ENCODE measurements at places on chromosomes 6 and 20. TPM values are rescaled to one million over a fixed set of nuclear protein-coding genes. Genes with fewer than 3 reads are reported as not detected.

Gene CRIP3
- total RNA-seq: not detected

GRCh38 chr6:30156262-30156599 lies 4.8 kb downstream of the TRIM10 start:
- no peak overlapping the region for H3K27ac ChIP-seq
- no peaks in the 10 kb centered on the region for H3K4me1 ChIP-seq
- H3K36me3 ChIP-seq: no peaks in the 10 kb centered on the region
- H3K4me3 ChIP-seq: no peak overlapping the region
- peaks cover 13% of the 10 kb centered on the region for H3K27me3 ChIP-seq

Gene WFDC2
- 0.42 TPM for total RNA-seq

Gene ADGB
- not detected for total RNA-seq

Gene NOTCH4
- total RNA-seq: 22.8 TPM

Gene HUS1B
- total RNA-seq: 0.29 TPM

GRCh38 chr20:16707674-16708073 lies 22.2 kb upstream of the SNRPB2 start:
- no peaks in the 10 kb centered on the region for H3K36me3 ChIP-seq
- no peak overlapping the region for H3K27ac ChIP-seq
- no peaks in the 10 kb centered on the region for H3K4me1 ChIP-seq
- no peak overlapping the region for H3K4me3 ChIP-seq
- DNase-seq: no peak

- H3K27ac ChIP-seq: no peak overlapping the region
- no peak for DNase-seq
- H3K4me3 ChIP-seq: no peak overlapping the region
- H3K4me1 ChIP-seq: no peaks in the 10 kb centered on the region
- peaks cover 51% of the 10 kb centered on the region for H3K27me3 ChIP-seq
- H3K36me3 ChIP-seq: no peaks in the 10 kb centered on the region
These were observed 11.2 kb upstream of the SRXN1 start for GRCh38 chr20:664151-664550.

GRCh38 chr6:45630801-45631200 lies 253.1 kb upstream of the SUPT3H start:
- no peak for DNase-seq
- H3K27me3 ChIP-seq: no peaks in the 10 kb centered on the region
- no peaks in the 10 kb centered on the region for H3K36me3 ChIP-seq
- no peak overlapping the region for H3K4me3 ChIP-seq
- no peak overlapping the region for H3K27ac ChIP-seq

Gene NFATC2
- 4.9 TPM for total RNA-seq

GRCh38 chr6:52337633-52338290 lies 24.2 kb upstream of the PAQR8 start:
- no peaks in the 10 kb centered on the region for H3K27me3 ChIP-seq
- DNase-seq: no peak
- H3K27ac ChIP-seq: no peak overlapping the region
- H3K36me3 ChIP-seq: no peaks in the 10 kb centered on the region
- H3K4me3 ChIP-seq: no peak overlapping the region

Gene ADAM33
- 1.6 TPM for total RNA-seq

DNA sequence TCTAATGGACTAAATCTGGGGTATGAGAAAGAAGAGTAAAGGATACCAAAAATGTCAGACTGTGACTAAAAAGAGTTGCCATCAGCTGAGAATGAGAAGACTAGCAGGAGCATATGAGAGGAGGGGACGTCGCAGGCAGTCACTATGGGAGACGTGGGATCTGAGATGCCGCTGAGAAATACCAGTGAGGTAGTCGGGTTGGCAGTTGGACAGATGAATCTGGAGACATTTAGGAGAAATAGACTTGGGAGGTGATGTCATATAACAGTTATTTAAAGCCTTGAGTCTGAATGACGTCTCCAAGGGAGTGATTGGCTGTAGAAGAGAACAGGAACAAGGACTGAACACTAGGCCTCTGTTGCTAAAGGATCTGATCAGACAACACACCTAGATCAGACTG lies 51.5 kb upstream of the TRIM26 start:
- H3K4me3 ChIP-seq: no peak overlapping the region
- no peak for DNase-seq

GRCh38 chr6:12709556-12710232 lies 6.9 kb upstream of the PHACTR1 start:
- no peak overlapping the region for H3K27ac ChIP-seq
- DNase-seq: no peak
- H3K27me3 ChIP-seq: peaks cover 8% of the 10 kb centered on the region

DNA sequence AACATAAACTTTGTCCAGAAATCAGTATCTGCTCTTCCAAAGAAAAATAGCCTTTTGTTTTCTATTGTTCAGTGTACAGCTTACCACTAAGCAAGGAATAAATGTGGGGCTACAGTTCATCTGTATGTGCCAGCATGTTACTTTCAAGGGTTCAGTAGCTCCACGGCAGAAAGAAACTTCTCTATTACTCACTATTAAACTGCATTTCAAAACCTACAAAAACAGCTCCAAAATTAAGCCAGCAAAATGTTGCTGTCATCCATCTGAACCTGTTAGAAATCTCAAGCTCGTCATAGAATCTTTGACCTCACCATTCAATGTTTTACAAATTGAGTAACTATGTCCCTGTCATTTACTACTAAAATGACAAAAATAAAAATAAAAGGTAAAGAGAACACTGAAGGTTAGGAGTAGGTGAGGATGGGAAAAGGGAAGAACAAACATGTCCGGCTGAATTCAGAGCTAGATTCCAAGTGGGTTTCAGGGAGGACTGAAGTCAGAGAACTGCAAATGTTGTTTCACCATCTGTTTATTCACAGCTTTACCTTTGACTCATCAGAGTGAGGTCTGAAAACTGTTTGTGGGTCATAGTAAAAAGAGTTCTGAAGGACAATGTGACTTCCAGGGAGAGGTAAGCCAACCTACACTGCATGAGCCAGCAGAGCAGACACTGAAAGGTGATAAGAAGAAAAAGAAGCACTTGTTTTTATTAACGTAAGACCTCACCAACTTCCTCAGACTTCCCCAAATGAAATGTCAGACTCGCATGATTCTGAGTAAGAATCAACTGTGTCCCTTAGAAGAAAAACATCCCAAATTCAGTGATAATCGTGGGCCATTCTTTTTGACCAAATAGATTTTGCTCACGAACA lies 62.0 kb downstream of the ATXN1 start:
- peak overlapping the region; percentile 7 for H3K27ac ChIP-seq
- no peaks in the 10 kb centered on the region for H3K27me3 ChIP-seq
- peaks cover 7% of the 10 kb centered on the region for H3K4me1 ChIP-seq
- no peaks in the 10 kb centered on the region for H3K36me3 ChIP-seq
- no peak for DNase-seq

Gene MLN
- not detected for total RNA-seq

DNA sequence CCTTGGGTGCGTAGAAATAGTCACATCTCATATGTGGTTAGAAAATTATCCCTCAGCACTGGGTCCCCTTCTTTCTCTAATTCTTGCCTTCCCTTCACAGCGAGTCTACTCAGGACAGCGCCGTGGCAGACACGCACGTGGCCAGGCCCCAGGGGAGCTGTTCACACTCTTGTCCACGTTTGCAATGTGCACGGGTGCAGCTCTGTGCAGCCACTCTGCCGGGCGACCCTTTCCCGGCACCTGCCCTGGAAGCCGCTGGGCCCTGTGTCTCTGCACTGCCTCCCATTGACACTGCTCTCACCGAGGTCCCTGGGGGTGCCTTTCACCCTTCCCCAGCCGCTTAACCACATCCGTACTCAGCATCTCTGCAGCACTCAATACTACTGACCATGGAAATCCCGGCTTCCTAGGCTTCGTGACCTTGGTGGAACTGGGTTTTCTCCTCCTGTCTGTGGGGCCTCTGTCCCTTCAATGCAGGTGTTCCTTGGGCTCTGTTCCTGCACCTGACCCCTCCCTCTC lies 104.9 kb downstream of the DACT2 start:
- H3K27me3 ChIP-seq: no peaks in the 10 kb centered on the region
- no peak overlapping the region for H3K27ac ChIP-seq
- no peaks in the 10 kb centered on the region for H3K36me3 ChIP-seq
- H3K4me3 ChIP-seq: no peak overlapping the region
- H3K4me1 ChIP-seq: no peaks in the 10 kb centered on the region

DNA sequence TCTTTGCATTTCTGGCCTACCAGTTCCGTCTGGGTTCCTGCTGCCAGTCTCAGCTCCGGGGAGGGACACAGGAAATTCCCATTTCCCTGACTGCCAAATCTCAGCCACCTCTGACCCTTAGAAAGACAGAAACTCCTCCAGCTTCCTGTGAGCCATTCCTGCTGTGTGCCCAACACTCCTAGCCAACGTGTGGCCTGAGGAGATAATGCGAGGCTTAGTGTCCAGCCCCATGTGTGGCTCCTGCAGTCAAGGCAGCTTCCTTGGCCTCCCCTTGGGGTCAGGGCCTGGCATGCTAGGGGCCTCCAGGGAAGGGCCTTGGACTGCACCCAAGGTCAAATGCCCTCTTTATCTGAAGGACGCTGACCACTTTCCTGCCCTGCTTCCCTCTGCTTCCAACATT lies 45.1 kb downstream of the MAFB start:
- H3K27me3 ChIP-seq: no peaks in the 10 kb centered on the region
- no peak overlapping the region for H3K4me3 ChIP-seq
- H3K27ac ChIP-seq: no peak overlapping the region
- no peaks in the 10 kb centered on the region for H3K36me3 ChIP-seq

DNA sequence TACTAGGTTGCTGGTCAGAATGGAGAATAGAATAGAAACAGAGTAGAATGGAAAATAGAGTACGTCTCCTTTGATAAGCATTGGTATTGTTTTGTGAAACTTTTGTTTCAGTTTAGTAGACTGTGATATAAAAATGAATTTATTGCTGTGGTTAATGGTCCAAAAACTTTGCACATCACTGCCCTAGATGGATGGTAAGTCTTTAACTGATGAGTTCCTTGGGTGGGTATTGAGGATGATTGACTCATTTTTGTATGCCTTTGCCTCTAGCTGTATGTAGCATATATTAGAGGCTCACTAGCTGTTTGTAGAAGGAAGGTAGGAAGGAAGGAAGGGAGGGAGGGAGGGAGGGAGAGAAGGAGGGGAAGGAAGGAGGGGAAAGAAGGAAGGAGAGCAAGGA lies 48.3 kb downstream of the ZDHHC14 start:
- no peaks in the 10 kb centered on the region for H3K36me3 ChIP-seq
- no peaks in the 10 kb centered on the region for H3K27me3 ChIP-seq
- peaks cover 15% of the 10 kb centered on the region for H3K4me1 ChIP-seq
- DNase-seq: no peak
- no peak overlapping the region for H3K27ac ChIP-seq
- H3K4me3 ChIP-seq: no peak overlapping the region

DNA sequence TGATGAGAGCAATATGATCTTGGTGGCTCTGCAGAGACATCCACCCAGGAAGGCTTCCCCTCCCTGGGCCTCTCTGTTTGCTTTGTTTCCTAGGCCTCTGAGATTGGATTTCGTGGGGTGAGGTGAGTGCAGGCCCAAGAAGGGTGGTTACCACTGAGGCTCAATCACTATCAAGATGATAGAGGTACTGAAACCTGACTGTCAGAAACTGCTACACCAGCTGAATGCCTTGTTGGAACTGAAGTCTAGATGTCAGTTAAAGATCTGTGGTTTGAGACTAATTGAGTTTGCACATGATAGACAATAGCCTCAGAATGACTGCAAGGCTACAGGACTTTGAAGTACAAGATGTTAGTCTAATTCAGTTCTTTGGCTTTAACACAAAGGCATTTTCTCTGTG lies 15.2 kb downstream of the VNN1 start:
- no peaks in the 10 kb centered on the region for H3K4me1 ChIP-seq
- no peak overlapping the region for H3K27ac ChIP-seq
- no peak overlapping the region for H3K4me3 ChIP-seq
- H3K36me3 ChIP-seq: no peaks in the 10 kb centered on the region

GRCh38 chr20:21632031-21632734 lies 73.3 kb upstream of the PAX1 start:
- H3K4me1 ChIP-seq: no peaks in the 10 kb centered on the region
- no peaks in the 10 kb centered on the region for H3K36me3 ChIP-seq
- DNase-seq: no peak

Gene PSORS1C2
- not detected for total RNA-seq

DNA sequence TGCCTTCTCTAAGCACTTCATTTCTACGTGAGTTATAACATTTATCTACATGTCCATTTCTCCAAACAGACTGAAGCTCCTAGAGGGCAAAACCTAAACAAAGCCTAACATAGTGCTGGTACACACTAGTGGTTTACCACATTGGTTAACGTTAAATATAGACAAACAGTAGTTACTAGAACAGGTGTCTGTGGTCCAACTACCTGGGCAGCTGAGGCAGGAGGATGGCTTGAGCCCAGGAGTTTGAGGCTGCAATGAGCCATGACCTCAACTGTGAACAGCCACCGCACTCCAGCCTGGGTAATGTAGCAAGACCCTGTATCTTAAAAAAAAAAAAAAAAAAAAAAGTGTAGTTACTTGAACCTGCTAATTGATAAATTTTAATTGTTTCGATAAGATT lies 26.5 kb downstream of the PTPRK start:
- no peak for DNase-seq
- no peaks in the 10 kb centered on the region for H3K4me1 ChIP-seq
- H3K27ac ChIP-seq: no peak overlapping the region
- no peaks in the 10 kb centered on the region for H3K36me3 ChIP-seq

Gene FAM162B
- 0.87 TPM for total RNA-seq

Gene NELFE
- 106 TPM for total RNA-seq

GRCh38 chr20:7503501-7503900 lies 436.8 kb downstream of the HAO1 start:
- no peaks in the 10 kb centered on the region for H3K4me1 ChIP-seq
- H3K27ac ChIP-seq: no peak overlapping the region
- H3K4me3 ChIP-seq: no peak overlapping the region
- no peak for DNase-seq
- H3K36me3 ChIP-seq: no peaks in the 10 kb centered on the region

DNA sequence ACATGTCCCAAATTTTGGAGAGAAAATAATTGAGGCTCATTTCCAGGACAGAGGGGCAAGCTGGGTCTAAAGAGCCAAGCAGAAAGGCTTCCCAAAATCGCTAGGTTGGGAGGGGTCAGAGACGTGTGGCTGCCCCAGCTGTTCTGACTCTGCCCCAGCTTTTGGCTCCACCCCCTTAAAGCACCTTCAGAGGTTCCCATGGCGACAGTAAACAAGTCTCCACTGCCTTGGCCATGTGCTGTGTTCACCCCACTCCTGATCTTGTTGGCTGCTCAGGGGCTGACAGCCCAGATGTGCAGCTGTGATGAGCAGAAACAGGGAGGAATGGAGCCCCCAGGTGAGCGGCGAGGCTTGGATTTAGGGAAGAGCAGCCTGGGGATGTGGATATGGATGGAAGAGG lies 72.8 kb upstream of the SPTLC3 start:
- no peak overlapping the region for H3K4me3 ChIP-seq
- H3K27me3 ChIP-seq: no peaks in the 10 kb centered on the region
- H3K27ac ChIP-seq: no peak overlapping the region
- DNase-seq: no peak

Gene PSMB8
- 114 TPM for total RNA-seq

GRCh38 chr20:11642866-11643265 lies 274.8 kb upstream of the BTBD3 start:
- H3K4me3 ChIP-seq: no peak overlapping the region
- no peak for DNase-seq
- H3K27ac ChIP-seq: no peak overlapping the region
- no peaks in the 10 kb centered on the region for H3K27me3 ChIP-seq
- no peaks in the 10 kb centered on the region for H3K4me1 ChIP-seq
- no peaks in the 10 kb centered on the region for H3K36me3 ChIP-seq

Gene GDAP1L1
- 8.0 TPM for total RNA-seq

Gene PHACTR1
- total RNA-seq: 3.4 TPM

Gene C6orf141
- total RNA-seq: not detected

GRCh38 chr20:5400164-5400762 lies 83.5 kb upstream of the PROKR2 start:
- H3K4me3 ChIP-seq: no peak overlapping the region
- no peaks in the 10 kb centered on the region for H3K27me3 ChIP-seq
- DNase-seq: no peak
- H3K36me3 ChIP-seq: no peaks in the 10 kb centered on the region

- no peak overlapping the region for H3K4me3 ChIP-seq
- no peaks in the 10 kb centered on the region for H3K36me3 ChIP-seq
- H3K27ac ChIP-seq: no peak overlapping the region
- no peaks in the 10 kb centered on the region for H3K27me3 ChIP-seq
These were observed 43.5 kb downstream of the PMEPA1 start for GRCh38 chr20:57666106-57666833.

Gene C2
- total RNA-seq: 17.3 TPM

Measured in adrenal gland (tissue), 19 donors.